ENCODE measurements at places on chromosomes 13 and 19. TPM values are rescaled to one million over a fixed set of nuclear protein-coding genes. Genes with fewer than 3 reads are reported as not detected.
A peak's percentile ranks its signal among the peaks of the same experiment; 100 is the strongest.

ERICH4 gene
- 23.1 TPM for polyA plus RNA-seq

CYP2F1 gene
- polyA plus RNA-seq, result not detected

SERPINE3 gene
- polyA plus RNA-seq, result not detected

FCGBP gene
- 7.6 TPM for polyA plus RNA-seq

CYP4F12 gene
- 10.2 TPM for polyA plus RNA-seq

VRK3 gene
- polyA plus RNA-seq, result 69.0 TPM

TNNT1 gene
- polyA plus RNA-seq, result not detected

PSPN gene
- 1.9 TPM for polyA plus RNA-seq

TMEM59L gene
- polyA plus RNA-seq, result 1.5 TPM

PSG11 gene
- polyA plus RNA-seq, result not detected

NLRP7 gene
- polyA plus RNA-seq, result not detected

PSG5 gene
- not detected for polyA plus RNA-seq

DAND5 gene
- polyA plus RNA-seq, result not detected

KCNK6 gene
- polyA plus RNA-seq, result 2.2 TPM

ZNF160 gene
- 9.5 TPM for polyA plus RNA-seq

CACTIN gene
- 11.6 TPM for polyA plus RNA-seq

ZNF471 gene
- polyA plus RNA-seq, result 2.6 TPM

MYO9B gene
- polyA plus RNA-seq, result 14.7 TPM

DNA sequence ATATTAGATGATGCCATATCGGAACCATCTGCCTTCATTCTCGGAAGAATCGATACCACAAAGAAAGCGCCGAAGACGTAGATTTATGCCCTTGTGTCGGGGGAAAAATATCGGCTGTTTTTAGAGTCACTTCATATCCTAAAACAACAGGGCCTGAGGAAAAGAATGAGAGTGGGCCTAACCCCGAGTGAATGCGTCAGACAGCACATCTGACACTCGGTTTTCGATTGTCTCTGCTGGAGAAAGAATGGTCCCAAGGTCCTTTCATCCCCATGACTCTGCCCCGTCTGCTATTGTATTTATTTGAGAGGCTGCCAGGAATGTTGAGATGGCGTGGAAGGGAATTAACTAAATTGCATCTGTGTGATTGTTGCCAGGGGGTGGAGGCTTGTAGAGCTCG lies 46.1 kb downstream of the CHST8 start:
- DNase-seq, result no peak

DNA sequence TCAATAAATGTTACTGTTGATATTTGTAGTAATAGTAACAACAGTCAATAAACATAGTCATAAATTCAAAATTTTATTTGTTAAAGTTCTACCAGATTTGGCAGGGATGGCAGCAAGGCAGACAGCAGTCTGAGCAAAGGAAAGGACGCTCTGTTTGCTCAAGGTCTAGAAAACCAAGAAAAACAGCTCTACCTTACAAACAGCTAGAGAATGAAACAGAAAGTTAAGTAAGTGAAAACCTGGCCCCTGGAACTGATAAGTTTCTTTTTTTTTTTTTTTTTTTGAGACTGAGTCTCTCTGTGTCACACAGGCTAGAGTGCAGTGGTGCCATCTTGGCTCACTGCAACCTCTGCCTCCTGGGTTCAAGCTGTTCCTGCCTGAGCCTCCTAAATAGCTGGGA lies 27.9 kb downstream of the ENOX1 start:
- no peak for DNase-seq

DNA sequence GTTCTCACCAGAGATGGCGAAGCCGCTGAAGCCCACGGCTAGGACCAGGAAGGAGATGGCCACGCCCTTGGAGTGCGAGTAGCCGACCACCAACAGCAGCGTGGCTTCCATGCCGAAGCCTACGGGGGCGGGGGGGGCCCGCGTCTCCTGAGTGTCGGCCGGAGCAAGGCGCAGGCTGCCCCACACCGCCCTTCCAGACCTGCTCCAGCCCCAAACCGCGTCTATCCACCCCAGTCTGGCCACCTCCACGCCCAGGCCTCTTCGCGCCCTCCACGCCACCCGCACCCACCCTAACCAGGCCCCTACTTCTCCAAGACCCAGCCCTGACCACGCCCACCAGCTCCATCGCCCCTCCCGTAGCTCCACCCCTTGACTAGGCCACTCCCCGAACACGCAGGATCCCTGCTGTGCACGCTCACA lies 6.2 kb downstream of the GFY start:
- DNase-seq, result no peak

- no peak for DNase-seq
Observed at GRCh38 chr13:106350208-106350607, 185.3 kb downstream of the EFNB2 start.

GRCh38 chr13:97432917-97433726 lies 847 bp upstream of the RAP2A start:
- DNase-seq, result peak; percentile 100

DNA sequence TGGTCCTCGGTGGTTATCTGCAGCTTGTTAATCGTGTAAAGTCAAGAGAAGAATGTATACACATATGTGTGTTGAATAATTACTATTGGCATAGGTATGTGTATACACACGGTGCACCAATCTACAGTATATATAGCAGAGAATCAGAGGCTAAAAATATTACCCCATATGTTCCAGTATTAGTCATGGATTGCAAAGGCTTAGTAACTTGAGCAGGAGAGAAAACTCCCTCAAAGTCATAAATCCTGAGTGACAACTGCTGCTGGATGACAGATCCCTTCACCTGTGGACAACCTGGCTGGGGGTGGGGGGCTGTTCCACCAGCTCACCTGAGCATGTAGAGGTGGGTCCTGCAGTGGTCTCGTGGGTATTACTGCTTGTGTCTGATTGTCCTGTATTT lies 185.0 kb downstream of the ZNF536 start:
- no peak for DNase-seq

DNA sequence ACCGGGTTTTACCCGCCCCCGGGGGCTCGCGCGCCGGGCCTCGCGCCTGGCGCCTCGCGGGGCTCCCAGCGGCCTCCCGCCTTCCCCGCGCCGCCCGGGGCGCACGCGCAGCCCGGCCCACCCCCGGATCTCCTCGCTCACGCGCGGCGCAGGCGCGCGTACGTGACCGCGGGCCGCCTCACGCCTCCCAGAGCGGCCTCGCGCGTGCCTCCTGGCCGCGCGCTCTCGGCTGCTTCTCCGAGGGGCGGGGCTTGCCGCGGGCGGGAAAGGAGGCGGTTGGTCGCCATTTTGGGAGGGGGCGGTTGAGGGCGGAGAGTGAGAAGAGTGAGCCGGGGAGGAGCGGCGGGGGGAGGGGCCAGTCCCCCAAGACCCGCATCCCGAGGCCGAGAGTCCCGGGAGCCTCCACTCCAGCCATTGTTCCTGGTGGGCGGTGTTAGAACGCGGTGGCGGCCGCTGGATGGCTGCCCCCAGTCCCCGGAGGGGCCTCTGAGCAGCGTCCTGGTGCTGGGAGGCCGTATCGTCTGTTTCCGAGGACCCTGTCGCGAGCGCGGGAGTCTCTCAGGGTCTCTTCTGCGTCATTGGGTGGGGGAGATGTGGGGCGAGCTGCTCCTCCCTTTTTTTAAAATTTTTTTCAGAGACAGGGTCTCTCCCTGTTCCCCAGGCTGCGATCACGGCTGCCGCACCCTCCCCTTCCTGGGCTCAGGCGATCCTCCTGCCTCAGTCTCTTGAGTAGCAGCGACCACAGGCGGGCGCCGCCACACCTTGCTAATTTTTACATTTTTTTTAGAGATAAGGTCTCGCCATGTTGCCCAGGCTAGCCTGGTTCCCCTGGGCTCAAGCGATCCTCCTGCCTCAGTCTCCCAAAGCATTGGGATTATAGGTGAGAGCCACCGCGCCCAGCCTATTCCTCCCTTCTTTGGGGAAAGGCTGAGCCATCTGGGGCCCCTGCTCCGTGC lies at the start of gene ZNF541:
ZNF541 (minus strand) TSS at position 78 of the 956 bp plus-strand sequence. CDS start 17,292 bp downstream, outside the sequence.
- peak; percentile 66 for DNase-seq

- DNase-seq, result no peak
Observed at GRCh38 chr19:17159466-17160393, 55.4 kb upstream of the USE1 start.

- no peak for DNase-seq
Observed at GRCh38 chr13:23957981-23958380, 60.7 kb upstream of the C1QTNF9B start.

GRCh38 chr13:91362908-91363307 lies 15.4 kb downstream of the MIR17HG start:
- no peak for DNase-seq

DNA sequence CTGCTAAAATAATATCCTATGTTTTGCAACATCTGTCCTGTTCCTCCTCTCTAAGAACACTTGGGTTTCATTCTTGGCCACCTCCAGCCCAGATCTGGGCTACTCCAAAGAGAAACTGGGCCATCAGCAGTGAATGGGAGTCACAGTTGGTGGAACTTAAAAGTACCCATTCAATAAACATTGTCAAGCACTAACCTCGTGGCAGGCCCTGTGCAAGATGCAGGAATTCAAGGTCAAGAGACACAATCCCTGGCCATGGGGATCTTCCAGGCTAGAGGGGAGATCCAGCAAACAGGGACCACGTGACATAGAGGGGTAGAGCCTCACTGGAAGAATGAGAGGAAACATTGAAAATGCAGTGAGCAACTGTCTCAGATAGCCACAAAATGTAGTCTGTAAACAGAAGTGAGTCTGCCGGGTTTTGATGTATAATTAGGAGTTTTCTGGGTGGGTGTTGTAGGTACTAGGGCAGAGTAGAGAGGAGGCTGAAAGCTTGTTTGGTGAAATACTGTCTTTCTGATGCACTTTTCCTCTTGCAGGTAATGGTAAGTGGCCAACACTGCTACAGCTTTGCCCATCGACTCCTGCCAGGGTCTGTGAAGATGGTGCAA lies 14.8 kb upstream of the EID2 start:
- no peak for DNase-seq

DNA sequence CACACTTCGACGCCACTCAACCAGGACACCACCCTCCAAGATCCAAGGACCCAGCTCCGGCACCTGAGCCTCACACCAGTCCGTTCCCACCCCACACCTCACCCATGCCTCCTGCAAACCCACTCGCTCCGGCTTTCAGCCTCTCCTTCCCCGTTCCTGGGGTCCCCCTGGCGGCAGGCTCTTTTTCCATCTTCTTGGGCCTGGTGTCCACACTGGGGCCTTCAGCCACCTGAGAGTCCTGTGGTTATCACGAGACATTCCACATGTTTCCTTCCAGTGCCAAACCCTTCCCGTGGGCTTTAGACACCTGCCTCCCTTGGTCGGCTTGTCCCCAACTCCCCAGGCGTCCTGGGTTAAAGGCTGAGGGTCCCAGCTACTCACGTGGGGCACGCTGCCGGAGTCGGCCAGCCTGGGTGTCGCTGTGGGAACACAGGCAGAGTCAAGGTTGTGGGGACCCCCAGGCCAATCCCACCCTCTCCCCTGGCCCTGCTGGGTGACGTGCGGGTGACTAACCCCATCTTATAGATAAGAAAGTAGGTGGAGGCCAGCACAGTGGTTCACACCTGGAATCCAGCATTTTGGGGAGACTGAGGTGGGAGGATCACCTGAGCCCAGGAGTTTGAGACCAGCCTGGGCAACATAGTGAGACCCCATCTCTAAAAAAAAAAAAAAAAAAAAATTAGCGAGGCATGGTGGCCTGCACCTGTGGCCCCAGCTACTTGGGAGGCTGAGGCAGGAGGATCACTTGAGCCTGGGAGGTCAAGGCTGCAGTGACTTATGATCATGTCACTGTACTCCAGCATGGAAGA lies 1.9 kb downstream of the JSRP1 start:
- DNase-seq, result peak; percentile 59

GRCh38 chr19:47542030-47542475 lies 27.2 kb upstream of the NAPA start:
- no peak for DNase-seq

DNA sequence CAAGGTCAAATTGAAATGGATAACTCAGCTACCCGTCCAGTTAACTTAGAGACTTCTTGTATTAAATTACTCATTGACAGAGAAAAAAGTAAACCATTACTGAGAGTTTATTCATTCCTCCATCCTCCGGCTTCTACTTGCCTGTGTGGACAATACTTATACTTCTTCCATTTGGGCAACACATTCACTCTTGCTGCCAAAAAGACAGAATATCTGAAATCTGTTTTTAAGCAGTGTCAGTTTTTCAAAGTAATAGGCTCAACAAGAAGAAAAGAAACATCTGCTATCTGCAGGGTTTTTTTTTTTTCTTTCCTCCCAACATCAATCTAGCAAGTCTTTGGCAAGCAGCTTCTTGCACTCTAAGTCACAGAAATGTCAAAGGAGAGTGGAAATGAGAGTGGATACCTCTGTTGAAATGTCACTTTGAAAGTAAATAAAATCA lies 1142.8 kb downstream of the PCDH9 start:
- no peak for DNase-seq

DNA sequence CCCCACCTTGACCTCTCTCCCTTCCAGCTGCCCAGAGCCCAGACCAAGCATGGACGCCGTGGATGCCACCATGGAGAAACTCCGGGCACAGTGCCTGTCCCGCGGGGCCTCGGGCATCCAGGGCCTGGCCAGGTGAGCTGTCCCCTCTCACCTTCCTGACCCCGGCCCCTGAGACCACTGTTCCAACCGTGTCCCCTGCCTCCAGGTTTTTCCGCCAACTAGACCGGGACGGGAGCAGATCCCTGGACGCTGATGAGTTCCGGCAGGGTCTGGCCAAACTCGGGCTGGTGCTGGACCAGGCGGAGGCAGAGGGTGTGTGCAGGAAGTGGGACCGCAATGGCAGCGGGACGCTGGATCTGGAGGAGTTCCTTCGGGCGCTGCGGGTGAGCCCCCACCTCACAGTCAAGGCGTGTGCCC lies 312 bp downstream of the CAPS start:
- no peak for DNase-seq

- no peak for DNase-seq
Observed at GRCh38 chr19:49983645-49984229, 22.8 kb upstream of the SIGLEC11 start.

DNA sequence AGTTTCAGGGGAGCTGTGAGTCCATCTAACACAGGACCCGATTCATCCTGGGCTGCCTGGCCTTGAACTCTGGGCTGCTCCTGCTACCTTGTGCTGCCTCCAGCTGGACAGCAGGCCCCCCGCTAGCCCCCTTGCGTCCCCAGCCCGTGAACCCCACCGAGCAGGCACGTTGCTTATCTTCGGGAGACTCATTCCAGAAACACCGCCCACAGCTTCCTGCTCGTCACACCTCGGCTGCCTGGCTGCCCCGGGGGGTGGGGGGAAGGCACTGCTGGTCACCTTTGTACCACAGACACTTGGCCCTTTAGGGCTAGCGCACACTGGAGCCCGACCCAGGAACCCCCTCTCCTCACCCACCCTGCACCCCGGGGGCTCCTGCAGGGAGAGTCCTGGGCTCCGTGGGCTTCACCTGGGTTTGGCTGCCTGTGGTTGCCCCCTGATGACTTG lies 48.1 kb downstream of the CRTC1 start:
- DNase-seq, result peak; percentile 63

GRCh38 chr13:33017323-33017929 lies 1.2 kb downstream of the KL start:
- DNase-seq, result peak; percentile 75

GRCh38 chr19:6580313-6580712 lies 10.6 kb downstream of the CD70 start:
- DNase-seq, result no peak

GRCh38 chr13:39272994-39273393 lies 234.7 kb downstream of the NHLRC3 start:
- DNase-seq, result no peak

- DNase-seq, result no peak
Observed at GRCh38 chr13:95335667-95336066, 34.4 kb upstream of the ABCC4 start.

- no peak for DNase-seq
Observed at GRCh38 chr13:99153219-99153618, 47.4 kb upstream of the UBAC2 start.

Data from kidney (tissue), 22 donors.